ENCODE measurements at places on chromosomes 6 and 20.
A peak's percentile ranks its signal among the peaks of the same experiment; 100 is the strongest.

GRCh38 chr6:28953039-28953584, 29.3 kb upstream of the TRIM27 start:
- peak; percentile 50 for DNase-seq

GRCh38 chr20:24289737-24290481, 179.5 kb upstream of the SYNDIG1 start:
- peak; percentile 96 for DNase-seq

DNA sequence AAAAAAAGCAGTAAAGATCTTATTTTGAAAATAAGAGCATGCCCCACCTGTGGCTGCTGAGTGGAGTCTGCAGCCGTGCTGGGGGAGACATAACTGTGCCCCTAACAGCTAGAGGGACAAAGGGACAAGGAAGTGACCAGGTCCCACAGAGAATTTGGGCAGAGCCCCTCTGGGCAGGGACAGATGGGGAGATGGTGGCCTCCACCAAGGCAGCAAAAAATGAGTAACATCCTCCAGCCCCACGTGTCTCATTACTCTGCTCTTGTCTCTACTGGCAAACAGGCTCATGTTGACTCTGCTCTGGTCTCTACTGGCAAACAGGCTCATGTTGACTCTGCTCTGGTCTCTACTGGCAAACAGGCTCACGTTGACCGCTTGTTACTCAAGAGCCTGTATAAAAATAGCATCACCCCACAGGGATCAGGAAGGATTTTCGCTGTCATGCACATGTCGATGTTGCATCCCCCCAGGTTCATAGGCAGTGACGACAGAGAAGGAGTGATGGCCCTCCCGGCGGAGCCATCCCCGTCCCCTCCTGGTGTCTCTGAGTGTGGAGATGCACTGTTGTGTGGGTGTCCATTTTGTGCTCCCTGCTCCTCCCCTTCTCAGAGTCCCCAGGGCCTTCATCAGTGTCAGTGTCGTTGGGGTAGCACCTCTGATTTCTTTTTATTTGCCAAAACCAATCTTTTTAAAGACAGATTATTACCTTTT, 17.3 kb upstream of the PCMTD2 start:
- no peak for DNase-seq

GRCh38 chr6:167702241-167702827, 124.4 kb upstream of the AFDN start:
- DNase-seq = no peak
